ENCODE measurements at places on chromosomes 2 and 18. TPM values are rescaled to one million over a fixed set of nuclear protein-coding genes. Genes with fewer than 3 reads are reported as not detected.

MPP4 gene
- not detected for total RNA-seq

COA5 gene
- 25.1 TPM for total RNA-seq

REG1A gene
- total RNA-seq, result not detected

ABCG5 gene
- total RNA-seq, result not detected

SCN3A gene
- not detected for total RNA-seq

RAB31 gene
- 34.2 TPM for total RNA-seq

NT5DC4 gene
- not detected for total RNA-seq

ERCC3 gene
- 45.1 TPM for total RNA-seq

GKN2 gene
- not detected for total RNA-seq

GAREM1 gene
- total RNA-seq, result 11.0 TPM

DSC2 gene
- 69.5 TPM for total RNA-seq

CCDC150 gene
- 4.8 TPM for total RNA-seq

VWC2L gene
- under 0.01 TPM for total RNA-seq

KCNJ3 gene
- total RNA-seq, result not detected

BOK gene
- 138 TPM for total RNA-seq

POLR1A gene
- 10.6 TPM for total RNA-seq

POTEC gene
- not detected for total RNA-seq

IL1R1 gene
- total RNA-seq, result 135 TPM

G6PC2 gene
- total RNA-seq, result not detected

DNAJC5G gene
- total RNA-seq, result not detected

PLCL1 gene
- 0.11 TPM for total RNA-seq

POTEI gene
- total RNA-seq, result not detected

C2orf68 gene
- 16.7 TPM for total RNA-seq

LCLAT1 gene
- 22.2 TPM for total RNA-seq

ABCG8 gene
- total RNA-seq, result not detected

DNAH6 gene
- 0.39 TPM for total RNA-seq

ME2 gene
- 13.9 TPM for total RNA-seq

ANKRD30B gene
- under 0.01 TPM for total RNA-seq

HOXD4 gene
- total RNA-seq, result not detected

AGXT gene
- total RNA-seq, result not detected

ACADL gene
- total RNA-seq, result 0.22 TPM

EVX2 gene
- not detected for total RNA-seq

C2orf81 gene
- total RNA-seq, result 3.1 TPM

SRBD1 gene
- 20.4 TPM for total RNA-seq

ALK gene
- under 0.01 TPM for total RNA-seq

REG1B gene
- not detected for total RNA-seq

VWA3B gene
- total RNA-seq, result 0.11 TPM

KIF1A gene
- total RNA-seq, result under 0.01 TPM

IDH1 gene
- total RNA-seq, result 87.2 TPM

RAB6C gene
- 1.2 TPM for total RNA-seq

Data from placental epithelial cell (primary cell).